ENCODE measurements at places on chromosomes 5 and 9. TPM values are rescaled to one million over a fixed set of nuclear protein-coding genes. Genes with fewer than 3 reads are reported as not detected.

DNA sequence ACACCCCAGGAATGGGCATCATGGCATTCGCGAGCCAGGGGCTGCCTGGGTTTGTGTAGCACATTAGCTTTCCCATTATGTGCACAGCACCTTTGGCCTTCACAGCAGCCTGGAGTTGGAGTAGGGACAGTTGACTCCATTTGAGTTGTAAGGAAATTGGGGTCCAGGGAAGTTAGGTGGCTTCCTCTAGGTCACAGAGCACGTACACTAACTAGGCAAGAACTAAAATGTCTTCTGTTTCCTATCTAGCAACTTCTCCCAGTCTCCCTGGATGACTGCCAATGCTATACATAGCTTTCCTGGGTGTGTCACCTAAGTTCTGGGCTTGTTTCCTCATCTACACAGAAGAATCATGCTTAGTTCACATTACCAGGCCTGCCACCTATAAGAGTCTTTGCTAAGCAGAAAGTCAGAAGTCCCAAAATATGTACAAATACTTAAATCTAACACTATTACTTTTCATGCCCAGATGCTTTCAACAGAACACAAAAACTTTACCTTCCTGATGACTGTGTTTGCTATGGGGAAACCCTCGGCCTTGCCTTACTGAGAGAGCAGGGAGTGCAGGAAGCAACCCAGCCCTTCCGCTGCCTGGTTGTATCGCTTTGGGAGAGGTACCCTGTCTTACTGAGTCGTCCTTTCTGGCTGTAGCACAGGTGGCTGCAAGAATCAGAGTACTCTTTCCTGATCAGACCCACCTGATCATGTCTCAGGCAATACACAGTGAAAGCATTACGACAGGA is 12.0 kb downstream of the MACROH2A1 start:
- DNase-seq: no peak

- no peak for DNase-seq
Measured at GRCh38 chr5:139875957-139876356, 80.3 kb downstream of the PSD2 start.

GRCh38 chr5:114419959-114420358 is 58.1 kb downstream of the KCNN2 start:
- no peak for DNase-seq

DNA sequence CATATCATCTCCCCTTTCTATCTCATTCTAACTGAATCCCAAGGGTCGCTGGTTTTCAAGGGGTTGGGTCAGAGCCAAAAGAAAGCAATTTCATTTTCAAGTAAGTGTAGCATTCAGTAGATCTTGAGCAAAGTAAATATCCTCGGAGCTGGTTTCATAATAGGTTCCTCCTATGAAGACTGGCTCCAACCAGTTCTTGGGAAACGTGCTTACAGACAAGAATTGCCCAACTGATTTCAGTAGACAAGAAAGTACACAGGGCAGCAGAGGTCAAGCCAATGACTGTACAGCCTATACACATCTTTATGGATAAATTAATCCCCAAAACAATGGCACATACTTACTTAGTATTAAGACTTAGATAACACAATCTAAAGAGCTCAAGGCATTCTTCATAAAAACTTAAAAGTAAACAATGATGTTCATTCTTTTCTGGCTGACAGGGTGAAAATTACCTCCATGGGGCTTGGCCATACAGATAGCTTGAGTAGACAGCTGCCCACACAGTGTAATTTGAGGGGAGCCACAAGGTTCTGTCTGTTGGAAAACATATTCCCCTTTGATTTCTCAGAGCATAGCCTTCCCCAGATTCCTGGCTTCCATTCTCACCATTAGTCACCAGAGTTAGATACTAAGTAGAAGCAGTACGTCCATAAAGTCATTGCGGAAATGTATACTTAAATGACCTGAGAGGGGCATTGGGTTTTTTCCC is 163.9 kb downstream of the ARRDC3 start:
- DNase-seq: no peak

GRCh38 chr9:7859701-7860334 is 60.2 kb upstream of the DMAC1 start:
- no peak for DNase-seq

PELO gene
- total RNA-seq: 38.7 TPM

GRCh38 chr9:126619361-126620135 is 5.8 kb downstream of the LMX1B start:
- DNase-seq: peak; percentile 53

- no peak for DNase-seq
Measured at GRCh38 chr9:89173072-89173471, 5.5 kb downstream of the SHC3 start.

GRCh38 chr9:124764774-124765438 is 6.2 kb downstream of the NR6A1 start:
- DNase-seq: peak; percentile 41

C5orf58 gene
- not detected for total RNA-seq

KIF20A gene
- 0.63 TPM for total RNA-seq

SLC30A5 gene
- 53.3 TPM for total RNA-seq

GRCh38 chr9:113221800-113222481 is 597 bp downstream of the SLC31A1 start:
- DNase-seq: no peak

GRCh38 chr5:149878371-149878770 is 66.2 kb downstream of the PDE6A start:
- DNase-seq: no peak

SLC36A2 gene
- 1.8 TPM for total RNA-seq

GRCh38 chr9:122392714-122393113 is 21.9 kb downstream of the PTGS1 start:
- no peak for DNase-seq

UBQLN1 gene
- 95.3 TPM for total RNA-seq

DNA sequence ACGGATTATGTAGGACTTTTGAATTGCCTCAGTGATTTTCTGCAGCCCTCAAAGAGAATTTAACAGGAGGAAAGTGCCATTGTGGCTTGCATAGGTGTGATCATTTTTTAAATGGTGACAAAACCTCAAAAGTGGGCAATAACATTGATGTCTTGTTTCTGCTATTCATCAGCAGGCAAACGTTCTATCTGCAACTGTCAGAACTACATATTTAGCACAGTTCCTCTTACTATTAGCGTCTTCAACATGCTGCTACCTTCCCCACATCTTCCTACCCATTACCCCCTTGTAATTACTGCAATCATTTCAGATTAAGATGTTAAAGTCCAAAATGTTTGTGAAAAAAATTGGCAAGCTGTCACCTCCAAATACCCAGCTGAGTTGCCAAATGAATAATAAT is 254.6 kb downstream of the SMARCA2 start:
- no peak for DNase-seq

- DNase-seq: no peak
Measured at GRCh38 chr5:113038714-113039113, 62.1 kb downstream of the DCP2 start.

- no peak for DNase-seq
Measured at GRCh38 chr9:136481558-136481957, 1.3 kb downstream of the SEC16A start.

DNA sequence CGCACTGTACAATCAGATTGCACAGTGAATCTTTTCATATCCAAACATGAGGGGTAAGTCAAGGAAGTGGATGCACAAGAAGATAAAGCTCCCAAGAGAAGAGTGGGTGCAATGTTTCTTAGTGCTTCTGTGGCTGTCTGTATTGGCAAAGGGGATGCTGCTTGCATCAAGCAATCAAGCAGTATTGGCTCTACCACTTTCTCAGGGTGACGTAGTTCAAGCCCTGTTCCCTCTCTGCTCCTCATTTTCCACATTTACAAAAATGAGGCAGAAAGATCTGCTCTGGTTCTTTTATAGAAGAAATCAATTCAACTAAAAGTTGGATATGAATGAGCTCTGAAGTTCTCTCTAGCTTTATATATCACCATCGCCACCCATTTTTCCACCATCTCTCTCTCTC is 2.3 kb downstream of the TNFSF8 start:
- no peak for DNase-seq
